ENCODE measurements at places on chromosomes 2 and 18.

- no peak for DNase-seq
These were observed 166.8 kb downstream of the TMEM200C start for GRCh38 chr18:5728531-5728930.

- DNase-seq, result no peak
These were observed 79.9 kb downstream of the PLCL1 start for GRCh38 chr2:197884252-197884651.

DNA sequence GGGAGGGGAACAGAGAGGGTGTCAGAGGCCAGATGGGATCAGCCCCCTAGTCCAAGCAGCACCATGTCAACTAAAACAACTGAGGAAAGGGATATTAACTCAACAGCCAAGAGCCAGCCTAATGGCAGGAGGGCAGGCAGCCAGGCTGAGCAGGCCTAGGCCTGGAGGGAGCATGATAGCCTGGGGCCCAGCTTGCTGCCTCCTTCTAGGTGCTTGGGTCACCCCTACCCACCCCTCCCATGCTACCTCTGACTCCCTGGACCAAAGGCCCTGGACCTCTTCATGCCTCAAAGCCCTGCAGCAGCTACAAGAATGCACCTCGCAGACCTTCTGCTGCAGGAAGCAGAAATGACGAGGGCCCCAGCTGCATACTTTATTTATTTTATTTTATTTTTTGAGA is 22.1 kb upstream of the TNS1 start:
- no peak for DNase-seq

- DNase-seq, result no peak
These were observed 9.8 kb upstream of the NCK2 start for GRCh38 chr2:105734762-105735538.

GRCh38 chr18:46719388-46719787 is 37.5 kb downstream of the ST8SIA5 start:
- no peak for DNase-seq

- DNase-seq, result no peak
These were observed 247.1 kb downstream of the BCL11A start for GRCh38 chr2:60306267-60306861.

- DNase-seq, result no peak
These were observed 14.3 kb downstream of the SULT1C4 start for GRCh38 chr2:108392029-108392428.
